GM23248 (cell line): ENCODE measurements at places on chromosomes 4 and X. TPM values are rescaled to one million over a fixed set of nuclear protein-coding genes. Genes with fewer than 3 reads are reported as not detected.

- no peak for DNase-seq
These were observed 164.8 kb downstream of the CHM start for GRCh38 chrX:85882601-85883000.

DNA sequence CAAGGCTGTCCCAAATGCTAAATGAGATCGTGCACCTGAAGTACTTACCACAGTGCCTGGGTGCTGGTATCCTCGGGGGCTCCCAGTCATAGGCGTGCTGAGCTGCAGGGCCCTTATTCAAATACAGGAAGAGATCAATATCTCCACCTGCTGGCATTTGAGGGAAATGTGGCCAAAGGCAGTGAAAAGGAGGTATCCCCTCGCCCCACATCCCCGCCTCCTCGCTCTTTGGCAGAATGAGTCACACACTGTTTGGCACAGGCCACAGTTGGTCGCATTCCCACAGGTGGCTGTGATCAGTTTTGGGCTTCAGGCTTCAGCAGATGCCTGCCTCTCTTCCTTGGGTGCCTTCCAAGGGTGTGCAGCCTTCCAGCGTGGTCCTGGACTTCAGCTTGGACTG is 28.4 kb downstream of the ZNF185 start:
- peak; percentile 75 for DNase-seq

- no peak for DNase-seq
These were observed 24.7 kb downstream of the ACE2 start for GRCh38 chrX:15576019-15576418.

DNA sequence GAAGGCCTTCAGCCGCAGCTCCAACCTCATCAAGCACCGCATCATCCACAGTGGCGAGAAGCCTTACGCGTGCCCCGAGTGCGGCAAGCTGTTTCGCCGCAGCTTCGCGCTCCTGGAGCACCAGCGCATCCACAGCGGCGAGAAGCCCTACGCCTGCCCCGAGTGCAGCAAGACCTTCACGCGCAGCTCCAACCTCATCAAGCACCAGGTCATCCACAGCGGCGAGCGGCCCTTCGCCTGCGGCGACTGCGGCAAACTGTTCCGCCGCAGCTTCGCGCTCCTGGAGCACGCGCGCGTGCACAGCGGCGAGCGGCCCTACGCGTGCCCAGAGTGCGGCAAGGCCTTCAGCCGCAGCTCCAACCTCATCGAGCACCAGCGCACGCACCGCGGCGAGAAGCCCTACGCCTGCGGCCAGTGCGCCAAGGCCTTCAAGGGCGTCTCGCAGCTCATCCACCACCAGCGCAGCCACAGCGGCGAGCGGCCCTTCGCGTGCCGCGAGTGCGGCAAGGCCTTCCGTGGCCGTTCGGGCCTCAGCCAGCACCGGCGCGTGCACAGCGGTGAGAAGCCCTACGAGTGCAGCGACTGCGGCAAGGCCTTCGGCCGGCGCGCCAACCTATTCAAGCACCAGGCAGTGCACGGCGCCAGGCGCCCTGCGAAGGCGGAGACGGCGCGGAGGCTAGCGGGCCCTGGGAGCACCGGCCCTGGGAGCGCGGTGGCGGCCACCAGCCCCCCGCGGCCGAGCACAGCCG is 9.8 kb downstream of the ZFP92 start:
- no peak for DNase-seq

DNA sequence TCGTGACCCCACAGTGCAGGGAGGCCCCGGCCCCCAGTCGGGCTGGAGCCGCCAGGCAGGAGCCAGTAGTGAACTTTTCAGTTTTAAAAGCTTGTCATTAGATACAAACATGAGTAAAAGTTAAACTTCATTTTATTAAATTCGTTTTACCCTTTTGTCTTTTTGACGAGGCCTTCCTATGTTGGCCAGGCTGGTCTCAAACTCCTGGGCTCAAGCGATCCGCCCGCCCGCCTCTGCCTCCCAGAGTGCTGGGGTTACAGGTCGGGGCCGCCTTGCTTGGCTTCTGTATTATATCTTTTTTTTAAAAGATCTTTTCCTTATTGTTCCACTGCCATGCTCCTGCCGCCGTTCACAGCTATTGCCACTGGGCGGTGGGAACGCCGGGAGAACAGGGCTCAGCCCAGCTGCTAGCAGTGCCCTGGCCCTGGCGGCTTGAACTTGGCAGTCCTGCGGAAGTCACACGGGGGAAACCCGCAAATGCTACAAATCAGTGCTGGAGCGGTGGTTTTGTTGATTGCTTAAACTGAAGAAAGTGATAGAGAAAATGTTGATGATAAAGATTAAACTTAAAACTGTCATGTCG is 968 bp upstream of the NELFA start:
- peak; percentile 86 for DNase-seq

DNA sequence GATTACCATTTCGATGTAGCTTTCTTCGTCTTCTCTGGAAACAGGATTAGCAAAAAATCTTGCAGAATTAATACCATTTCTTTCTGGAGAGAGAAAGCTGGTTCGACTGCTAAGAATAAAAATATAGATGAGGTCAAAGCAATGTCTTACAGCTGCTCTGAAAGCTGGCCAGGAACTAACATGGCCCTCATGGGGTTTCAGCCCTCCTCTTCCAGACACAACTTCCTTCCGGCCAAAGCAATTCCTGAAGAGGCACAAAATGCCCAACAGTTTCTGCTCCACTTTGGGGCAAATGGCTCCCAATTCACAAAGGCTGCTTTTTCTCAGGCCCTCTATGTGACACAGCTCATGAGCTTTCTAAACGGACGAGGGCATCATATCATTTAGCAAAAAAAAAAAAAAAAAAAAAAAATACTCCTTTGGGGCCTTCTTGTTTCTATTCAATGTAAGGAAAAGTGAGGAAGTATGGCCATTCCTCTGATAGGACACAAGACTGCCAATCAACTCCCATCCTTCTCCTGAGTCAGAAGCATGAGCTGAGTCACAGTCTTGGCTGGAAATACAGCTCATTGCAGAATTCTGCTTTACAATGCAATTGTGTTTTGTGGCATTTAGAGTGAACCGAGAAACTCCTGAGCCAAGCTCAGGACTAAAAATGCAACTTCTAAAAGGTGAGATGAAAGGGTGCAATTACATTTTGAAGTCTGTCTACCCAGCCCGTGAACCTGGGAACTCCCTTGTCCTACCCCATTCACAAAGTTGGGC is 42.7 kb upstream of the CTAG2 start:
- peak; percentile 83 for DNase-seq

DNA sequence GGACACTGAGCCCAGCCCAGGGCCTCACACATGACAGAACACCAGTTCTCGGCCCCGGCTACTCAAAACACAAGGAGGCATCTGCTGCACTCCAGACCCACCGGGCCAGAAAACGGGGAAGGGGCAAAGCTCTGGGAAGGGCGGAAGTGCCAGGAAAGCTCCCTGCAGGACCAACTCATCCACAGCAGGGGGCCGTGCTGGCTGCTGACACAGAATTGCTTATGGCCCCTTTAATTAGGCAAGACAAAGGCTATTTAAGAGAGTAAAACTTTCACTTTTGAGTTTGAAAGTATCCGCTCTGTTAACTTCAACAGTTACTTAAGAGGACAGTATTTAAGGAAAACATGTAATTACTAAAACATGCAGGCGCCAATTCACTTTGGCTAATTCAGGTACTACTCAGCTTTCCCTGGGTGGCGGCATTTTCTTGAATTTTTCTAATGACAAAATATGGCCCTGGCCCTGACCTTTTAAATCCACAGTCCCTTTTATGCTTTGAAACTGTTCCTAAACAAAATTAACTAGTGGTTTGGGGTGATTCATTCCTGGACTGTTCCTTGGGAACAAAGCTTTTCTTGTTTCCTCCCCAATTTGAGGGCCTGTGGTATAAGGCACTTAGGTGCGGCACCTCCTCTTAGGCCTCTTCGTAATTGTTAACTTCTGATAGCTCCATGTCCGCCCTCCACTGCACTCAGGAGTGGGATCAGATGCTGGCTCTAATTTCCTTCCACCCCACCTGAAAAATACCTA is 40.4 kb downstream of the NSG1 start:
- no peak for DNase-seq

- no peak for DNase-seq
These were observed 173.1 kb downstream of the TMEM47 start for GRCh38 chrX:34483980-34484379.

- DNase-seq: peak; percentile 66
These were observed 99.5 kb upstream of the SLC4A4 start for GRCh38 chr4:71239365-71239764.

GRCh38 chr4:113293043-113293560 is 243.6 kb downstream of the ANK2 start:
- peak; percentile 82 for DNase-seq

DNA sequence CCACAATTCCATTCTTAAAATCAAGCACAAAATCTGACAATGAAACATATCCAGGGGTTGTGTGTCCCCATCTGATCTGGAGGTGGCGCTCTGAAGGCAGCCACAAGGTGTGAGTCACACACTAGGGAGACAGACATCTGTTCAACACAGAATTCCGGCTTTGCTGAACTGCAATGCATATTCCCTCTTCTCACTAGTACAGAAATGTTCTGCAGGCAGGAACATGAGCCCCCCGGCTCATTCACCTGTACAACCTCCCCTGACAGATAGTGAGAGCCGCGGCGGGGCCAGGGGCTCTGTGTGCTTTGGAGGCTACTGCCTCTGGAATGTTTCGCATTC is 41.9 kb downstream of the WDR1 start:
- peak; percentile 84 for DNase-seq

DNA sequence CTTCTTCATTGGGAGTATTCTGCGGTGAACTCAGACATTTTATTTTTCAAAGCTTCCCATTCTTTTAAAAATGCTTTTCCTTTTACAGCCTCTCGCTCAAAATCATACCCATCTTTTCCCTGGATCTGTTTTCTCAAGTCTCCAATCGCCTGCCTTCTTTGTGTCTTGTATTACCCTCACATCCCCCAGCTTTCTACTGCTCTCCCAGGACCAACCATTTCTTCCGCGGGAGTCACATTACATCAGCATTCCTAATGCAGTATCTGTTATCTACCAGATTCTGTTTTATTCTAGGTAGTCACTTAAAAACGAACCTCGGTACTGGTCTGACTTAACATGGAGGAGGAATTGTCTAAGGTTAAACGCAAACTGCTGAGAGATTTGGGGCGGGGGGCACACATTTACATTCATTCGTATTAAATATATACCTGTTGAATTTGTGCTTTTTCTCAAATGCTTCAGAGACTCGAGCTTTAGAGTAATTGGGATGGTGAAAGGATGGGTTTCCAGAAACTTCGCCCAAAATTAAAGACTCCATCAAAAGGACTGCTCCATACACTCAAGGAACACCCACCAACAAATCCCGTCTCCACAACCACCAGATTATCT is 493 bp upstream of the UCHL1 start:
- peak; percentile 36 for DNase-seq

GRCh38 chr4:84394386-84394785 is 104.7 kb downstream of the NKX6-1 start:
- DNase-seq: no peak

DNA sequence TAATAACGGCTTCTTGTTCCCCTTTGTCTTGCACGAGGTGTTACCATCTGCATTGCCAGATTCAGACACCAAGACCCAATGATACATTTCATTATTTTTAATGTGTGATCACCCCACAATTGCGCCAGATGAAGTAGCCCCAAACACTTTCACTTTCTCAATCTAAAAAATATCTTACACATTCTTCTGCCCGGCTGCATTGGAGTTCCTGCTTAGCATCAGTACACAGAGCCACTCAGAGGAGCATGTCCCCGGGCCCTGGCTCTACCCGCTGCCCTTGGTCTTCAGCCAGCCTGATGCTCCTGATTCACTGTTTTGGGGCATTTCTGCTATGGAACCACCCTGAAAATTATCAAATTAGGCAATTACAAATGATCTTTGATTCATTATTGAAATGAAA is 66.0 kb upstream of the TENM3 start:
- DNase-seq: no peak

GRCh38 chr4:52665592-52665991 is 6.5 kb upstream of the USP46 start:
- DNase-seq: peak; percentile 13

DNA sequence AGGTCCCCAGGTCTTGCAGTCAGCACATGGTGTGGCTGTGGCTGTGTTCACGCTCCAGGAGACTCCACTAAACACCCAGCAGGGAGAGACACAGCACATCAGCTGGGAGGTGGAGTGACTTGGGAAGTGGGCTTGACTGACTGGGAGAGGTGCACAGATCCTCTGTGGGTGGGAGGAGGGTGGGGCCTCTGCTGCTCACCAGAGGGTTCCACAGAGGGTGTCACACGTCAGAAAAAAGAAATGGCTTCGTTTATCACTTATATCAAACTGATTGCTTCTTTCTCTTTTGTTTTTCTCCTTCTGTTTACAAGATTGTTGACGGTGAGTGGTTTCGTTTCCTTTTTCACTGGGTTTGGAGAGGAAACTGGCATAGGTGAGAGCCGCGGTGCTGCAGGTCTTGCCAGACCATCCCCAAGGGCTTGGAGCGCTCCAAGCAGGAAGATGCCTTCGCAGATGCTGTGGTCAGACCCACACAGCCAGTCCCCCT is 24.8 kb upstream of the FAM193A start:
- no peak for DNase-seq

DNA sequence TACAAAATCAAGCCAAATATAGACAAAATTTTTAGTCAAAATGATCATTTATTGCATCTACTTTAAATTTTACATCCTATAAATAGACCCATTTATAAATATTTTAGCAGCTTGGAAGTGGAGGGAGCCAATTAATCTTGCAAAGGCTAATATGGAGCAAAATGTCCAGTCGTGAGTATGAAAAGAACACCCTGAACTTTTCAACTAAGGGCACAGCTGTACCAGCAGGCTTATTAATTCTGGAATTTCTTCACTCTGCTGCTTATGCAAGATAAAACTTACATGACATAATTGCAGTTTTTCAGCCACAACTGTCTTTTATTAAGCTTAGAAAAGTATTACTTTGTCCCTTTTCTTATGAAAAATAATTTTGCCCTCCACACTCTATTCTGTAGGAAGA is 22.9 kb upstream of the USP53 start:
- DNase-seq: peak; percentile 37

DNA sequence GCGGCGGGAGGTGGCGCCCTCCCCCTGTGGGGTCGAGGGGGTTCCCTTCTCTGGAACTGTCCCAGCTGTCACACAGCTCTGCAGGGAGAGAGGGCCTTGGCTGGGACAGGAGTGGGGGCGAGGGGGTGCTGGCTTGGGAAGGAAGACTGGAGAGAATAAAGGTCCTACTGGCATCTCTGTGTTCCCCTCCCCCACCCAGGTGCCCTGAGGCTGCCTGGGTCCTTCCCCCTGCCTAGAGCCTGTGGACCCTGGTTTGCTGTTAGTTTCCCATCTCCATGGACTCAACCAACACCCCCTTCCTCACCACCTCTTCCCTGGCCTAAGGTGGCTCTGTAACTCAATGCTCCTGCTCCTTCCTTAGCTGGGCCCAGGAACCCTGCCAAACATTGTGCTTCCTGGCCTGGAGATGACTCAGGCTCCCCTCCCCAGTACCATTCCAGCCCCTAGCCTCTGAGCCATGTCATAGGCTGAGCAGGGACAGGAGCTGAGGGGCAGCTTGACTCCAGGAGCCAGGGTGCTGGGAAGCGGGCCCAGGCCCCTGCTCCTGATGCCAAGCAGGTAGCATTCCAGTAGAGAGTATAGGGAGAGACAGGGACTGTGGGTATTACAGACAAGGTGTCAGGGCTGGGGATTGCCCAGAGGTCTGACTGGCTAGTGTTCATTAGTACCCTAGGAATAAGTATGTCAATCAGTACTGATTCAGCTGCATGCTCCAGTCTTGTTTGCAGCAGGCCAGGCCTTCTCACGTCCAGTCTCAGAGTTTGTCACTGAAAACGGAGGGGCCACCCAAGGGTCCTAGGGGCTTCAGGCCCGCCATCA is 100.7 kb downstream of the EFNB1 start:
- DNase-seq: peak; percentile 74

Gene F8A3
- total RNA-seq: 0.32 TPM in 1 of 2 replicates, not detected in the other

Gene GRIA3
- 36.0 TPM in 2 replicates for total RNA-seq

Gene HS3ST1
- total RNA-seq: not detected in 2 replicates
